ENCODE measurements at places on chromosomes 11 and 22. TPM values are rescaled to one million over a fixed set of nuclear protein-coding genes. Genes with fewer than 3 reads are reported as not detected.

CHRDL2 gene
- polyA plus RNA-seq: 0.22 TPM

OR10D3 gene
- not detected for polyA plus RNA-seq

SOX6 gene
- 2.4 TPM for polyA plus RNA-seq

CCDC116 gene
- polyA plus RNA-seq: 0.85 TPM

C11orf52 gene
- 3.7 TPM for polyA plus RNA-seq

FGF19 gene
- not detected for polyA plus RNA-seq

FAT3 gene
- polyA plus RNA-seq: 2.8 TPM

KCNQ1OT1 gene
- polyA plus RNA-seq: 0.43 TPM

GPR83 gene
- polyA plus RNA-seq: 0.25 TPM

ZNF214 gene
- 3.2 TPM for polyA plus RNA-seq

PIK3IP1 gene
- polyA plus RNA-seq: 48.9 TPM

HORMAD2 gene
- polyA plus RNA-seq: not detected

OR56A1 gene
- not detected for polyA plus RNA-seq

SNRPD3 gene
- 154 TPM for polyA plus RNA-seq

FGF4 gene
- polyA plus RNA-seq: not detected

OR52E8 gene
- not detected for polyA plus RNA-seq

GDPD4 gene
- polyA plus RNA-seq: not detected

VEGFB gene
- polyA plus RNA-seq: 124 TPM

RBMXL2 gene
- polyA plus RNA-seq: not detected

ARHGAP42 gene
- 5.1 TPM for polyA plus RNA-seq

DCHS1 gene
- 5.2 TPM for polyA plus RNA-seq

KLHL35 gene
- polyA plus RNA-seq: 0.07 TPM

GPHA2 gene
- 0.58 TPM for polyA plus RNA-seq

TUBA8 gene
- polyA plus RNA-seq: 0.92 TPM

MGAT3 gene
- 2.1 TPM for polyA plus RNA-seq

OR10A2 gene
- not detected for polyA plus RNA-seq

BTG4 gene
- not detected for polyA plus RNA-seq

TRIM6 gene
- 6.1 TPM for polyA plus RNA-seq

PLEKHA7 gene
- polyA plus RNA-seq: 16.7 TPM

NDUFA6 gene
- 48.7 TPM for polyA plus RNA-seq

PIH1D2 gene
- polyA plus RNA-seq: 0.94 TPM

JAML gene
- 18.0 TPM for polyA plus RNA-seq

IFITM10 gene
- polyA plus RNA-seq: 0.22 TPM

PPARA gene
- 12.8 TPM for polyA plus RNA-seq

CADM1 gene
- polyA plus RNA-seq: 35.3 TPM

MAPK8IP2 gene
- polyA plus RNA-seq: 6.0 TPM

FIBIN gene
- 29.4 TPM for polyA plus RNA-seq

MS4A4E gene
- 0.27 TPM for polyA plus RNA-seq

AGBL2 gene
- 4.5 TPM for polyA plus RNA-seq

SLC6A5 gene
- 0.12 TPM for polyA plus RNA-seq

SYT13 gene
- 0.43 TPM for polyA plus RNA-seq

REXO2 gene
- 85.5 TPM for polyA plus RNA-seq

CARD18 gene
- polyA plus RNA-seq: not detected

ADAMTS8 gene
- polyA plus RNA-seq: 1.8 TPM

SDHD gene
- 98.4 TPM for polyA plus RNA-seq

RPLP2 gene
- polyA plus RNA-seq: 237 TPM

INPP5J gene
- 0.67 TPM for polyA plus RNA-seq

OR8G5 gene
- polyA plus RNA-seq: not detected

VPREB1 gene
- not detected for polyA plus RNA-seq

OR9G1 gene
- polyA plus RNA-seq: not detected

ART5 gene
- polyA plus RNA-seq: 3.1 TPM

ESAM gene
- polyA plus RNA-seq: 46.6 TPM

PGR gene
- 12.6 TPM for polyA plus RNA-seq

OR2D2 gene
- not detected for polyA plus RNA-seq

SDHAF2 gene
- 40.8 TPM for polyA plus RNA-seq

TPST2 gene
- polyA plus RNA-seq: 14.7 TPM

CRYBB3 gene
- not detected for polyA plus RNA-seq
